Right forelimb (tissue), 1 donor: ENCODE measurements at places on chromosomes 11 and 22.
A peak's percentile ranks its signal among the peaks of the same experiment; 100 is the strongest.

DNA sequence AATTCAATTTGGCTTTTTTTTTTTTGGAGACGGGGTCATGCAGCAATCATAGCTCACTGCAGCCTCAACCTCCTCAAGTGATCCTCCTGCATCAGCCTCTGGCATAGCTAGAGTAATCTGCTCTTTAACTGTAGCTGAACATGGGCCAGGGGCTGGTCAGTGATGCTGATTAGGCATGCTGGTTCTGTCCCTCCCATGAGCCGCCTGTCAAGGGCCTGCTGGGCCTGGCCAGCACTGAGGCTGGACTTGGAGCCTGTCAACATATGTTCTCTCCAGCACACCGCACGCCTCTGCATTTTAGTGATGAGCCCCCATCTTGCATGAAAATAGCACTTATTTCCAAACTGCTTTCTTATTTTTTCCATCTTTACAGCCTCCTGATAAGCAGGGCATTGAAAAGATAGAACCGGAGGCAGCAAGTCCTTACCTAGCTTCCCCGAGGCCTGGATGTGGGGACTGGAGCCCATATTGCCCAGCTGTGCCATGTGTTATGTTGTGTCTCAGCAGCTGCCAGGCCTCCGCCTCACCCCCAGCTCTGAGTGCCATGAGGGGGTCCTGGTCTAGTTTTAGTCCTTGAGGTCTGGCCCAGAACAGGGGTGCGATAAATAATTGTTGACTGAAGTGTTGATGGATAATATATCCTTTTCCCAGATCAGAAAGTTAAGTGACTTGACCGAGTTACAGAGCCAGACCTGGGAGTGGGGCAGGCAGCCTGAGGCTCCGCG is 80.0 kb downstream of the CTTN start:
- DNase-seq, result no peak

DNA sequence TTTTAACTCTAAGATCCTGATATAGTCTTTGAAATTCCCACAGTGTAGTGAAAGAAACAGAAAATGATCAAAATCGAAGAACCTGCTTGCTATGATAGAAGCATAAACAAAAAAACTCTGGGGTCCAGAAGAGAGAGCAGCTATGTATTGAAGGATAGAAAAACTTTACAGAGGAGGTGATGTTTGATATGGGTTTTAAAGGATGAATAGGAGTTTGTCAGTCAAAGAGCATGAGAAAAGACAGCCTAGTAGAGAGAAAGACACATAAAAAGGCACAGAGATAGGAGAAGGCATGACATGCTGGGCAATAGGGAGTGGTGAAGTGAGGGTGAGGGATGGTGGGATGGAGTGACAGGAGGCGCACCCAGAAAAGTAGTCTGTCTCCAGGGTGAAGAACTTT is 168.0 kb downstream of the INSC start:
- no peak for DNase-seq

DNA sequence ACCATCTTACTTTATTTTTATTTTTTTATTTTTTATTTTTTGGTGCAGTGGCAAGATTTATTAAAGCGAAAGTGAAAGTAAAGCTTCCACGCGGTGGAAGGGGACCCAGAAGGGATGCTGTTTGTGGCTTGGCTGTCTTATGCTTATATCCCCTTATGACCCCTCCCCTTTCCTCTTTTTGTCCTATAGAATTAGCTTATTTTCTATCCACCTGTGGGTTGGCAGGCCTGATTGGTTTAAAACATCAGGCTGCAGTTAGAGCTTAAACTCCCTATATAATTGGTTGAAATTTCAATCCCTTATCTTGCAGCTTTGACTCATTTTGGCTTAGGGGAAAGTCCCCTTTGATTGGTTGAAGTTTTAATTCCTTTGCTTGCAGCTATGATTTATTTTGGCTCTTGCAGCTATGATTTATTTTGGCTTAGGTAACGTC is 50.5 kb downstream of the NNMT start:
- DNase-seq, result no peak

DNA sequence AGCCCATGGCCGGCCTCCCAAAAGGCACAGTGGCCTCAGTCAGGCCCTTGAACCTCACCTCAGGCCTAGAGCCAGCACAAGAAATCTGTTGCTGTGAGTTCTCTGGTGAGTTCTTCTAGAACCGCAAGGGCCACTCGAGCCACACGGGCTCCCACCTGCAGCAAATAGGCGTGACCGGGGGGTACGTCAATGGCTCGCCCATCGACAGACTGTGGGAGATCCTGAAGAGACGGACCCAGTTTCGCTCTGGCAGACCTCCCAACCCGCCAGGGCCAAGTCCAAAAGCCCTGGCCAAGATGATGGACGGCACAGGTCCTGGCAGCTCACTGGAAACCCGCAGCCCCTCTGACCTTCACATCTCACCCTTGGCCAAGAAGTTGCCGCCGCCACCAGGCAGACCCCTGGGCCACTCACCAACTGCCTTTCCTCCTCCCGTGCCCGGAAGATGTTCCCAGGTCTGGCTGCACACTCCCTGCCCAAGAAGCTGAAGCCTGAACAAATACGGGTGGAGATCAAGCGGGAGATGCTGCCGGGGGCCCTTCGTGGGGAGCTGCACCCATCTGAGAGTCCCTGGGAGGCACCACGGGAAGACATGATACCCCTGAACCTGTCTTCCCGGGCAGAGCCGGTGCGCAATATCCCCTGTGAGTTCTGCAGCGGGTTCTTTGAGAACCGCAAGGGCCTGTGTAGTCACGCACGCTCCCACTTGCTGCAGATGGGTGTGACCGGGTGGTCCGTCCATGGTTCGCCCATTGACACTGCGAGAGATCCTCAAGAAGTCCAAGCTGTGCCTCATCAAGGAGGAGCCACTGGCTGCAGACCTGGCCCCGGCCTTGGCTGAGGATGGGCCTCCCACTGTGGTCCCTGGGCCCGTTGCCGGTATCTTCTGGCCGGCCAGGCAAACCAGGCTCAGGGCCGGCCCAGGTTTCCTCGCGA is 544.2 kb upstream of the CCDC179 start:
- DNase-seq, result no peak

- no peak for DNase-seq
Measured at GRCh38 chr11:18064450-18065054, 18.5 kb upstream of the TPH1 start.

- no peak for DNase-seq
Measured at GRCh38 chr11:57776577-57777210, 15.1 kb downstream of the CTNND1 start.

GRCh38 chr11:85602526-85603213 is 24.5 kb downstream of the DLG2 start:
- no peak for DNase-seq

- DNase-seq, result no peak
Measured at GRCh38 chr11:26632691-26633159, 60.7 kb upstream of the MUC15 start.

DNA sequence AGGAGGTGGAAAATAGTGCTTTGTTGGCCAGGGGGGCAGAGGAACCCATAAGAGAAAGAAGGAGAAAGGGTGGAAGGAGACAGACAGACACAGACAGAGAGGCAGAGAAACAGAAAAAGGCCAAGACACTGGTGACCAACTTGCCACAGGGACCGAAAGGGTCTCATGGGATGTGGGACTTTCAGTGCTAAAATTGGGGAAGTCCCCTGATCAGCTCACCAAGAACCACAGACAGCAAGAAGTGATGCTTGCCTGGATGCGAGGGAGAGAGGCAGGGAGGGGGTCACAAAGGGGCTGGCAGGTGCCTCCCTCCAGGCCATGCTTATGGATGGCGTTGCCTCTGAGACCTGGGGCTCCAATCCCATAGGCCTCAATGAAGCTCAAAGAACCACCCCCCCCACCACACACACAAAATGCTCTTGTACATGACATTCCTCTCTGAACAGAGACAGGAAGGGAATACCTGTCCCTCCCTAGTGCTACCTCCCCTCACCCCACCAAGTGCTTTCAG is 413.4 kb downstream of the MN1 start:
- no peak for DNase-seq

DNA sequence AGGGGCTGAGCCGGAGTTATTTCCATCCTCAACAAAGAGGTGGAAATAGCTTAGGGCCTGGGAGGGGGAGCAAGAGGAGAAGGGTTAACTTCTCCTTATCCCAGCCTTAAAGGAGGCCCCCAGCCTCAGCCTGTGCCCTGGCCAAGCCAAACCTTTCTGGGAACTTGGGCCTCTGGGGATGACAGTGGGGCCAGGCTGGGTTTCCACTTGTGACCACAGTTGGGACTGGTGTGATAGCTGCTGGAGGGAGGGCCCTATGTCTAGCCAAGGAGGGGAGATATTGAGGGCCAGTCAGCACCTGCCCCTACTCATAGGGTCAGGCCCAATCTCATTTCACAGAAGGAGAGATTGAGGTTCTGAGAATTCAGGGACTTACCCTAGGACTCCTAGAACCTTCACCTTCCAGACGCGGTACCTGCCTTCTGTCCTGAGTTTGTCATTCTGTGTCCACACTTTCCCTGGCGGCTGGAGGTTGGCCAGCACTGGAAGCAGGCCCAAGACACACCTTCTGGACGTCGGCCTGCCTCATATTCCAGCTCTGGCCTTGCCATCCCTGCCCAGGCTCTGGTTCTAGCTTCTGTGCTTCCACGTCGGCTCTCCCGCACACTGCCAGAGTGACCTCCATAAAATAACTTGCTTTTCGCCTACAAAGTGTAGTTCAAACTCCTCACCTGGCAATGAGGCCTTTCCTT is 3.1 kb downstream of the RELT start:
- DNase-seq, result no peak

GRCh38 chr22:27903805-27904473 is 15.1 kb downstream of the PITPNB start:
- no peak for DNase-seq

- DNase-seq, result no peak
Measured at GRCh38 chr11:95067841-95068219, 1.1 kb downstream of the SRSF8 start.

DNA sequence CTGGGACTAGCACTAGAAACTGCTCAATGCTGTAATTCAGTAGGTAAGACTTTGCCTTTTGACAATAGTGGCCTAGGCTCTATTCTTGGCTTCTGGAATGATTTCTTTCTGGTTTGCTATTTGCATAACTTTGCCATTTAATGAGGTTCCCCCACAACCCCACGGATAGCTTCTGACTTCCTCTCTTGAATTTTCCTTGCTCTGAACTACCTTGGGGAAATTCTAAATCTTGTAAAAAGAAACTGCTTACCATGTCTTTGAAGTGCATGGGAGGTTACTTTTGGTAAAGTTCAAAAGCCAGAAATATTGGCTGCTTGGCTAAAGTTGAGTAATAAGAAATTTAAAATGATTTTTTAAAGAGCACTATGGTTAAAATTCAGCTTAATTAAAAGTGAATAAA is 35.3 kb downstream of the CARD18 start:
- no peak for DNase-seq

GRCh38 chr11:123549926-123550917 is 104.2 kb downstream of the SCN3B start:
- no peak for DNase-seq

DNA sequence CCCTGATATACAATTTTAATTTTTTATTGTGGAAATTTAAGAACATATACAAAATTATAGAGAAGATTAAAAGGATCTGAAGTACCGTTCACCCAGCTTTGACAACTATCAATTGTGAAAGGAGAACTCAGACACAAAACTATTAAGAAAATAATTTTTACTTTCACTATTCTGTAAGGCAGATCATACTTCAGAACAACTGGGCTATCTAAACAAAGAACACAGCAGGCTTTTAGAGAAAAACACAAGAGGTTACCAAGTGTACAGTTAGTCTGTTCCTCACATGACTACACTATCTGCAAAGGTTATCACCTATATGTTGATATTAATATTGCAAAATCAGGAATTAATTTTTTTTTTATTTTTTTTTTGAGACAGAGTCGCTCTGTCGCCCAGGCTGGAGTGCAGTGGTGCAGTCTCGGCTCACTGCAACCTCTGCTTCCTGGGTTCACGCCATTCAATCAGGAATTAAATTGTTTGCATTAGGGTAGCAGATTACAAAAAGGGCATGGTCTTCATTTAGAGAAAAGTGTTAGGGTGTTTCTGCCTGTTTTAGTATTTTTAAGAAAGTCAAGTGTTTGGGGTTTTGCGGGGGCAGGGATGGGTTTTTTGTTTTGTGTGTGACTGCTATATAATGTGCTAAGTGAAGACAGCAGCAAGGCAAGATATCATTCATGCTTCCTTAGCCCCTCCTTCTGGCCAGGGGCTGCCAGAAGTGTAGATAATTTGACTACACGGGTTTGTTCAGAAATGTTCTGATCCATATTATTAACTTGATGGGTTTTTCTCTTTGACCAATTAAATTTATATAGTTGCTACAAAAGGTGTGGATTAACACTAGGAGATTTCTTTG is 27.6 kb upstream of the SIK2 start:
- no peak for DNase-seq

- no peak for DNase-seq
Measured at GRCh38 chr11:92709329-92709728, 260.1 kb upstream of the MTNR1B start.

- DNase-seq, result no peak
Measured at GRCh38 chr22:23288301-23289129, 108.2 kb downstream of the BCR start.

GRCh38 chr11:70402685-70403084 is 4.4 kb downstream of the CTTN start:
- DNase-seq, result no peak

DNA sequence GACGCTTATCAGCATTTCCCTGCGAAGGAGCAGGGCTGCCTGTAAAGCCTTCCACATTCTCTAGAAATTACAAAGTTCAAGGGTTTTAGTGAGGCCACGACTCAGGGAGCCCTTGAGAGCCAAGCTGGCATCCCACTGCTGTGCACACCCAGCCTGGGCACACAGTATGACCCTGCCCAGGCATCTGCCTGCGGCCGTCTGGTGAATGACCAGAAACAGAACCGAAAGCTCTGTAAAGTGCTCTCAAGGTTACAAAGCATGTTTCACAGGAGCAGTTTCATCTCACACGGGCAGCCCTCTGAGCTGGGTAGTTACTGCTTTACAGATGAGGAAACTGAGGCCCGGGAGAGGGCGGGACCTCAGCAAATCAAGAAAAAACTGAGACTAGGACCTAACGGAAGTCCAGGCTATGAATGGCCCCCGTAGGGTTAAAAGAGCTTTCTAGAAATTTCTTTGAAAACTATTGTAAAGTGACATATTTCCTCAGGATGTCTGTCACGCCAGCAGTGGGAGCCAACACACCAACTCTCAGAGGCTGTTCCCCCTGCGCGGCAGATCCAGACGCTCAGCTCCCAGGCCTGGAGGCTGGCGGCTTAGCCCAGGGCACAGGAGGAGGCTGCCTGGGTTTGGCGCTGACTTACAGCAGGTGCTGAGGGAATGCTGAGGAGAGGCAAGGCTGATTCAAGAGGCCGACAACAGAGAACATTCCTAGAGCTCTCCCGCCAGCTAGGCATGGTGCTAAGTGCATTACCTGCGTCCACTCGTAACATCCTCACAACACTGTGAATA is 7.7 kb upstream of the TCF20 start:
- no peak for DNase-seq

DNA sequence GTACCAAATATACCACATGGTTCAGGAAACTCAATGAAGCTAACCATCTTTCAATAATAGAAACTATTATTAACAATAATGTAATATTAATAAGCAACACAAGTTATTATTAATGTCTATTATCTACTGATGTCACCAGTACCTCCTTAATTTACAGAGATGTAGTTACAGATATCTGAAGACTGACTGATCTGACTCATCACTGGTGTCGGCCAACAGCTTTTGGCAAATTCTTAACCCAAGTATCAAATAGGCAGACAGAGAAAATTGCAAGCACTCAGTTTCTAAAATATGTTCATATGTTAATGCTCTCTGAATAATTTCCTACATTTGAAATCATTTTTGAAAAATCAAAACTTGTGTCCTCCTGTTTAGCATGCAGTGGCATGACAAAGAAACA is 100.4 kb upstream of the DDI1 start:
- no peak for DNase-seq

- peak; percentile 45 for DNase-seq
Measured at GRCh38 chr22:49044091-49044490, 783.6 kb downstream of the BRD1 start.
